Stimulated activated CD4-positive, alpha-beta T cell treated with anti-CD3 and anti-CD28 coated beads, TNF-alpha, amount 100 ng/mL, for 4 hours (primary cell): ENCODE measurements at places on chromosomes 11 and 22.

DNA sequence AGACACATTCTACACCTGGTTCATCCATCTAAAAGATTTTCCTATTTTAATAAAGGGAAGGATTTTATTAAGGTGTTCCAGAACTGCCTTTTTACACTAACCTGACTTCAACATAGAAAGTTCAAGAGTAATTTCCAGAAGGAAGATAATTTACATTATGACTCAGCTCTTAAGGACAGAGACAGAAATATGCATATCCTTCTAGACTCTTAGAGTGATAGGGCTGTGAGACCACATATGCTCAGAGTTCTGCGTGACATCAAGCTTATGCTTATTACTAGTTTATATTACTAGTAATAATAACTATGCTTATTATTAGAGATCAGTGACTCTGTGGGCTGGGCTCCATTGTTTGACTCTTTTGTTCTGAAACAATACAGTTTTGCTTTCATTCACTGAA lies 4.6 kb downstream of the PDGFD start:
- DNase-seq = no peak

DNA sequence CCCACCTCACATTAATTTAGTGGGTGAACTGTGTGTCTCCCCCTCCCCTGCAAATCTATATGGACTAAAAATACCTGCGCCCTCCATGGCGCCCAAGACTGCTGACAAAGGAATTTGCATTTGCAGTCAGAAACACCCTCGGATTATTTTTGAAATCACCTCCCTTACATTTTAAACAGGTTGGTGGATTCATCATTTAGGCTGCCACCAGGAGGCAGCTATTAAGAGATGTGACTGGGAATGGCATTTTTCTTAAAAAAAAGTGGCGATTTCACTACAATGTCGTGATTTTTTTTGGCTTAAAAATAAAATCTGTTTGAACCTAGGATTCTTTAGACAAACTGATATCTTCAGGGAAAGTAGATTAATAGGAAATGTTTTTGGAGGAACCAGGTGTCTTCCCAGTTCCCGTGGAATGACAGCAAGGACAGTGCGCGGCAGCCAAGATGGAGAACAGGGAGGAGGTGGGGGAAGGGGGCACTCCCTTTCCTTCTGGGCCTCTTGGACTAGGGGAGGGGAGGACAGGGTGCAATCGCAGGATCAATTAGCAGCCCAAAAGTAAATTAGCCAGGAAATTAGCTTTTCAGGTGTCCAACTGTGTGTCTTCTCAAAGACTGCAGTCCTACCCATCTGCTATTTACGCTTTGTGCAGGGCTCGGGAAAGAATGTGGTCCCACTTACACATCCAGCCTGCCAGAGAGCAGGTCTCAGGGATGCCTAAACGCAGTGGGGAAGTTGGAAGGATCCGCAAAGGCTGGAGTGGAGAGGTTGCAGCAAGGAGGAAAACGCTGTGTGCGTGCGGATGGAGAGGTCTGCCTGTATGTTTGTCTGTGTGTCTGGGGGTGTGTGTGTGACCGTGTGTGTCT lies 496.4 kb downstream of the NTM start:
- DNase-seq = no peak

GRCh38 chr11:93464927-93465540 lies 78.2 kb downstream of the SMCO4 start:
- DNase-seq = no peak

- DNase-seq = no peak
Measured at GRCh38 chr11:120184946-120185705, 25.7 kb upstream of the OAF start.

DNA sequence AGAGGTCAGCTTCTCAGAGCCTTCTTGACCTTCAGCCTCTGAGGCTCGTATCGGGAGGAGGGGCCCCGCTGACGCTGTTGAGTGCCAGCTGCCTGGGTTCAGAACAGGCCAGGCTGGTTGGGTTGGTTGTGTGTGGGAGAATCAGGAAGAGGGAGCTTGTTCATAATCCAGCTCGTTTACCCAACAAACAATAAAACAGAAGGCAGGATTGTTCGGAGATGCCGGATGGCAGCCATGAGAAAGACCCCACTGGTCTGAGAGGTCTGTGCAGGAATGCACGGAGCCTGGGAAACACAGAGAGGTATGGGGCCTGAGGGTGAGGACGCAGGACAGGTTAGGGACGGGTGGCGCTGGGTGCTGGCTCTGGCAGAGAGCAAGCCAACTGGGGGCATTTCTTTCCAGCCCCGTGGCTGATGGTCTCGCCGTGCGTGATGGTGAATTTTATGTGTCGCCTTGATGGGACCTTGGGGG lies 31.6 kb upstream of the SHANK2 start:
- no peak for DNase-seq

DNA sequence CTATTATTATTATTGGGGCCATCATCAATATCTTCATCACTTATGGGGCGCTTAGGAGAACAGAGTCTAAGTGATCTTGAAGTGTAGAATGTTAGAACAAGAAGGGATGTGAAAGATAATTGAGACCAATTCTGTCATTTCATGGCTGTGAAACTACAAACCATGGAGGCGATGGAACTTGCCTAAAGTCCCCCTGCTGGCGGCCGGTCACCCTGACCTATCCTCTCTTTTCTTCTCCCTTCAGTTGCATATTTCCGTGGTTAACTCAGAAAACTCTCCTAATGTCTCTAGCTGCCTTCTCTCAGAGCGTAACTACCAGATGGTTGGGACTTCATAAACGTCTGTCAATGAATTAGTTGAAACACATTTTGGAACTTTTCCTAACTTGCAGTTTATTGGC lies 6.6 kb upstream of the OR4B1 start:
- no peak for DNase-seq

DNA sequence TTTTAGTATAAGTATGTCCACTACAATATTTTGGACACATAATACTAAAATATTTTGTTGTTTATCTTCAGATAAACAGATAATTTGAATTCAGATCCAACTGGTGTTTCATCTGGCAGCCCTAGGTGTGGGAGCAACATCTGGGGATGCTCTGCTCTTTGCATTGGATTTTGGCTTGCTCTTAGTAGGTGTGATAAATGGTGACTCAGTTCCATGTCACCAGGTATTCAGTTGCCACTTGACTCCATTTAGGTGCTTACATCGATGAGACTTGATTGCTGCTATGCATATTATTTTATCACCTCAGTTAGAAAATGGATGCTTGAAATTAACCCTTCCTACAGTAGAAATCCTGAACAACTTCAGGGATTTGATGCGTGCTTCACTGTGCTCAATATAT lies 13.3 kb upstream of the AMOTL1 start:
- no peak for DNase-seq

- no peak for DNase-seq
Measured at GRCh38 chr11:65383778-65384177, 1.3 kb upstream of the SLC25A45 start.

DNA sequence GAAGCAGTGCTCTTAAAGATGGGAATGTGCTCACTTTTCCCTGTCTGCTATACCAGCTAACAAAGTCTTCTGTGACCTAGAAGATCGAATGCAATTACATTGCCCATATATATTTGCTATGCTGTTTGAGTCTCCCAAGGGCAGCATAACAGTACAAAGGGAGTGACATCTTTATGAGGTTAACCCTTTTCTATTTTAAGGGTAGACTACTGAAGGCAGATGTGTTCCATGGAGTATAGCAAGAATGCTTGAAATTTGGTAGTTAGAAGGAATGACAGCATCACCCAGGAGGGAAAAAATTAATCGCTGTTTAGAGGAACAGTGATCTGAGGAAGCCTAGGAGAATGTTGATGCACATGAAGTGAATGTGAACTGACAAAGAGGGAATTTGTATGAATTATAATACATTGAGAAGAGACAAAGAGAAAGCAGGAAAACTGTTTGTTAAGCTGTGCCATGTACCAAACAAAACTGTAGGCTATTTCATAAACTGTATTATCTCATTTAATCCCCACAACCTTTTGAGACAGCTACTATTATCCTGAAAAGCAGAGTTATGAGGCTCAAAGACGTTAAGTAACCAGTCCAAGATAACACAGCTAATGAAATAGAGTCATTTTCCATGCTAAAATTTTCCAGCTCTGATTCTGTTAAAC lies 13.0 kb downstream of the MAML2 start:
- no peak for DNase-seq
